NCI-H187 treated with DMSO at 0.1 percent for 48 hours (cell line): ENCODE measurements at places on chromosomes 13 and 19.

GRCh38 chr13:18996221-18996620 lies 185.4 kb downstream of the TUBA3C start:
- DNase-seq: no peak

GRCh38 chr13:28568286-28568685 lies 73.4 kb upstream of the FLT1 start:
- no peak for DNase-seq

DNA sequence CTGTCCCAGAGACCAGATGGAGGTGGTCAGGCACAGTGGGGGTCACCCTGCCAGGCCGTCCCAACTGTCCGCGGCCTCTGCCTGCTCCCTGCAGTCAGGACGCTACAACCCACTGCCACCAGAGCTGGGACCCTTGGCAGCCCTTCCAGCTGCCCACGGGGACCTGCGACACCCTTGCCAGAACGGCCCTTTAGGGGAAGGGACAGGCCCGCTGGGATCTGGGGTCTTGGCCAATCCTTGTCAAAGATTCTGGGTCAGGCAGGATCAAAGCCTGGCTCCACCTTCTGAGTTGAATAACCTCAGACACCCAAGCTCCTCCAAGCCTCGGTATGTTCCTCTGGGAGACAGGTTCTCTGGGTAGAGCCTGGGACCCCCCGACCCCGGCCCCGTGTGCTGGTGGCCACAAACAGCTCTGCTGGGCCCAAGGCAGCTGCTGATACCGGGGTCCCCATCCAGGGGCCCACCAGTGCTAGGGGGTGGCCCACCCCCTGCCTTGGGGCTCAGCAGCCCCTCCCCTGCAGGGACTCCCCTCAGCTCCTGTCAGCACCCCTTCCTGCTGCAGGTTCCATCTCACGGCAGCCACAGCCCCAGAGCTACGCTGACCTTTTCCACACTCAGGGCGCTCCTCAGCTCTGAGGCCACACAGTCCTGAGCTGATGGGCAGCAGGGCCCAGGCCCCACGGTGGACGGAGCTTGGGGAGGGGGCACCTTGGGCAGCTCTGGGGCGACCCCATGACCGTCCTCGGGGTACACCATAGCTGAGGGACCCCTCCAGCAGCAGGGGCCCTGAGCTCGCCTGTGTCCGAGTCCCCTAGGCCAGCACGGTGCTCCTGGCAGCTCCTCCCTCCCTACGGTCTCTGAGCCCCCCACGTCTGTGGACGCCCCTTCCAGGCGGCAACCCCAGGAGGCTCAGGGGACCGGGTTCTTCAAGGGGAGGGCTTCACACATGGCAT lies 18.4 kb downstream of the SBNO2 start:
- DNase-seq: no peak

DNA sequence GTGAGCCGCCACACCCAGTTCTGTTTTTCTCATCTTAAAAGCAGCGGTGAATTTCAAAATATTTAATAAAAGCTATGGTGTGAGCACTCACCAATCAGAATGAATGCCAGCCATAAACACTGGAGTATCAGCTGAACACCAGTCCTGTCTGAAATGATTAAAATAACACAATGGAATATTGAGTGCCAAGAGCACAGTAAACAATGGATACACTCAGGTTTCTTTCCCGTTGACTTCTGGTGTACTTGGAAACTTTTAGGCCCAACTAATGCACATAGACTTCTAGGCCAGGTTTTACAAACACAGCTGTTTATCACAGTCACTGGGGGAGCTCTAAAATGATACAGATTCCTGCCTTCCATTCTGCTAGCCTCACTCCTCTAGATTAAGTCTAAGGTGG lies 68.3 kb downstream of the SLC6A16 start:
- DNase-seq: no peak

DNA sequence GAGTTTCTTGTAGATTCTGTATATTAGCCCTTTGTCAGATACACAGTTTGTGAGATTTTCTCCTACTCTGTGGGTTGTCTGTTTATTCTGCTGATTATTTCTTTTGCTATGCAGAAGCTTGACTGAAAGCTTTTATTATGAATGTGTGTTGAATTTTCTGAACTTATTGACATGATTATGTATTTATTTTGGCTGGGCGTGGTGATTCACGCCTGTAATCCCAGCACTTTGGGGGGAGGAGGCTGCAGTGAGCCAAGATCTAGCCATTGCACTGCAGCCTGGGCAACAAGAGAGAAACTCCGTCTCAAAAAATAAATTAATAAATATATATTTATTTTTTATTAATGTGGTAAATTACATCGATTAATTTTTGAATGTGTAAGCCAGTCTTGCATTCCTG lies 78.9 kb downstream of the DNAJC15 start:
- DNase-seq: no peak

DNA sequence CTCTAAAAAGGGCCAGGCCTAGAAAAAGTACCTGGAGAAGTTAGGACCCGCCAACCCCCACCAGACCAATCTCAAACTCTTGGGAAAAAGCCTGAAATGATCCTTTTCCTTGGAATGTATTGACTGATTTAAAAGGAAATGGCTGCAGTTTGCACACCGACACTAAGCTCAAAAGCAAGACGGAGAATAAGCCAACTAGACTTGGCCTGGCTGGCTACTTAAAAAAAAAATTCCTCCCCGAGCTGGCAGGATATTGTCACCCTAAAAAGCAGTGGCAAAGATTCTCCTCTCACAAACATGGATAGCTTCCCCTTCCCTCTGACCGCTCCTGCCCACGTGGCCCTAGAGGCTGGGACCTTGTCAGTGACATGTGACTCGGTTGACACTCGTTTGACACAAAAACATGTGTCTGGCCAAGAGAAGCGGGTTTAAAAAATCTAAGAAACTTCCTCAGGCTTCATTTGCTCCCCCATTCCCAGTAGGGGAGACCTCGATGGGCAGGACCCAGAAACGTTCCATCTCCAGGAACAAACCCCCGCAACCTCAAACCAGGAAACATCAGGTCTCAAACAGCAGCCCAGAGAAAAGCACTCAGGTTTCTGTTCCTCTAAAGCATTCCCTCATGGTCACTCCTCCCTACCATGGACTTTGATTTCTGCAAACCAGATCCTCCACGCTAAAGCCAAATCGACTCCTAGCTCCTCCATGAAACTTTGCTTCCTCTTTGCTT lies 1.3 kb downstream of the RFX1 start:
- no peak for DNase-seq

DNA sequence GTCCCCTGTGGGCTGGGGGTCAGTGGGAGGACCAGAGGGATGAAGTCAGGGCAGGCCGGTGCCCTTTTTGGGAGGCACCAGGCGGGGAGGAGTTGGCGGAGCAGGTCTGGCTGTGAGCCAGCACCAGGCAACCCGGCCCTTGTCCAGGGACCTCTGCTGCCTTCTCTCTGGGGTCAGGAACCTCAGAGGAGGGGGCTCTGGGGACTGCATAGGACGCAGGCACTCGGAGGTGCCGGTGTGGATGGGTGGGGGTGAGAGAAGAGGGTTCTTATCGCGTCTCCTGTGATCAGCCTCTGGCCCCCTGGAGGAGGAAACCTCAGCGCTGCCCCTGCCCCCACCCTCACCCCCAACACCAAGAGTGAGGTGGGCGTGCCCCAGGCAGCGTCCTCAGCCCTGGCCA lies 16.5 kb downstream of the DPF1 start:
- DNase-seq: no peak

GRCh38 chr19:16382775-16383543 lies 58.3 kb downstream of the KLF2 start:
- DNase-seq: no peak
